ENCODE measurements at places on chromosomes 2 and 18.

DNA sequence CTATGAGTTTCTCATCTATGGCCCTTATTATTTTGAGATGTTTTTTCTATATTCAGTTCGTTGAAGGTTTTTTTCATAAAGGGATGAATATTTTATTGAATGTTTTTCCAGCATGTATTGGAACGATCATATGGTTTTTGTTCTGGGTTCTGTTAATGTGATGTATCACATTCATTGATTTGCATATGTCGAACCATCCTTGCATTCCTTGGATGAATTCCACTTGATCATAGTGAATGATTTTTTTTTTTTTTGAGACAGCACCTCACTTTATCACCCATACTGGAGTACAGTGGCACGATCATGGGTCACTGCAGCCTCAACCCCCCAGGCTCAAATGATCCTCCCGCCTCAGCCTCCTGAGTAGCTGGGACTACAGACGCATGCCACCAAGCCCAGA lies 5.5 kb upstream of the NEMP2 start:
- DNase-seq = no peak

- no peak for DNase-seq
Observed at GRCh38 chr2:223998948-223999347, 40.1 kb downstream of the SERPINE2 start.

- no peak for DNase-seq
Observed at GRCh38 chr2:33377048-33377447, 99.4 kb upstream of the RASGRP3 start.

DNA sequence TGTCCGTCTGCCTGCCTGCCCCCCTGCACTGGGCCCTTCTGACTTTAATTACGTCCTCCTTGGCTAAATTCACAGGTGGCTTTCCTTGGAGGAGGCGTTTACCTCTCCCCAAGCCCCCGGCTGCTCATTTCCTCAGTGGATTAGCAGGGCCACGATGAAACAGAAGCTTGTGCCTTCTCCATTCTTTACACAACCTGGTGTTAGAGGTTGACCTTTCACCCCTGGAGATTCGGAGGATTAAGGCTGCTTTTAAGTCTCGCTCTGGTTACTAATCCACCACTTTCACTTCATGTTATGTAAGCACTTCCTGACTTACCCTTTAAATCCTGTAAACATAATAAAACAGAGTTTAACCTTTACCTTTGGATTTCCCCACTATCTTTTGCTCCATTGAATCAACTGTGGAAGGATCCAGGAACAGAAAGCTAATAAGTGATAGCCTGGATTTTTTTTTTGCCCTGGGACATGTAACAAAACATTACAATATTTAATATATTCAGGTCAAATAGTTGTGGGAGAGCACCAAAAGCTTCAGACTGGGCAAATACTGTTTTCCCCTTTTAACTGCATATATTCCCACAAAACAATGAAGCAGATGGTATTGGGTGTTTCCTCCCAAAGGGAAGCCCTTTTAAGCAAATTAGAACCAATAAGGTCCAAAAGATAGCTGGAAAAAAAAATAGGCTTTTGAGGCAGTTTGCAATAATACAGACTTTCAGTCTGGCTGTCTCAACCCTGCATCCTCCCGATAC lies 370.2 kb downstream of the EN1 start:
- no peak for DNase-seq

DNA sequence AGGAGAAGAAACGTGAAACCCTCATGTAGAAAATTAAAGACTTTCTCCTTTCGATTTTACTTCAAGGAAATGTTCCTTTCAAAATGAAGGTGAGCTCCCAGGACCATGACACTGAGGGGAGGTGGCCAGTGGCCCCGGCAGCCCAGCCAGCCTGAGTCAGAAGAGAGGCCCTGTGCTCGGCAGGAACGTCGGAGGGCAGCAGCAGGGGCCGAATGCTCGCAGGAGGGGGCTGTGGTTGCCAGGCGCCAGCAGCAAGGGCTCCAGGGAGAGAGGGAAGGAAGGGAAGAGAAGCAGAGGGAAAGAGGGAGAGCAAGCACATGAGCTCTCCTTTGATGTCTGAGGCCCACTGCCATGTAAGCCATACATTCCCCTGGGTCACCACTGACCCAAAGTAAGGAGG lies 73.3 kb upstream of the ACKR3 start:
- DNase-seq = no peak

- DNase-seq = peak; percentile 38
Observed at GRCh38 chr2:230225486-230225885, at the start of gene SP140. Gene SP140 (plus strand): TSS chr2:230225736. CDS start chr2:230225845, 109 bp downstream.

DNA sequence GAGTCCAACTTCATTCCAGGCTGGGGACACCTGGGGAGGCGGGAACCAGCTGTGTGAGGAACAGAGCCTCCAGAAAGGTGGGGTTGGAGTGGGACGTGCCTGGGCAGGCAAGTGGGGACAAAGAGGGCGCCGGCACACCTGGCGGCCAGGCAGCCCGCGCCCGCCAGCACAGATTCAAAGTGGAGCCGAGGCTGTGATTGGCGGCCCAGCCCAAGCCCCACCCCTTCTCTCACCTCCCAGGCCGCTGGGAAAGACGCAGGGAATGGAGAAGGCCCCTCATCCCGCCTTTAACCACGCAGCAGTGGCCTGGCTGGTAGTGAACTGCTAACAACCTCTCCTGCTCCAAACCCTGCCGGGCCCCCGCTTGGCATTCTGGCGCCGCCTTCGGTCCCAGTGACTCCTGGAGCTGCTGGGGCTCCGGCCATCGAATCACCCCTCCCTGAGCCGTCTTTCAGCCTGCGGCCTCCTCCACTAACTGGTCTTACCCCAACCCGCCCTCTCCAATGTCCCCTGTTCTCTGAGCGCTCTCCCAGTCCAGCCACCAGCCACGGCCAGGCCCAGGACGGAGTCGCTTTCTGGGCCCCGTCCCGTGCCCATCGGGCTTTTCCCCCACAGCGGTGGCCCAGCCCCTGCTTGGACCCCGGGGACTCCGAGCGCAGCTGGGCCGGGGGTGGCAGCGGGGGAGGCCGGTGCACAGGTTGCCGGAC lies 27.9 kb upstream of the PTMA start:
- DNase-seq = no peak

- peak; percentile 72 for DNase-seq
Observed at GRCh38 chr2:168247341-168248261, at the start of gene STK39. Gene STK39 (minus strand): TSS chr2:168247595. CDS start chr2:168247435, 160 bp downstream.

- DNase-seq = no peak
Observed at GRCh38 chr2:43083710-43084698, 142.4 kb downstream of the ZFP36L2 start.

- DNase-seq = no peak
Observed at GRCh38 chr2:172455121-172455515, 27.7 kb downstream of the ITGA6 start.

- DNase-seq = no peak
Observed at GRCh38 chr2:158315803-158316414, 140.6 kb downstream of the CCDC148 start.

DNA sequence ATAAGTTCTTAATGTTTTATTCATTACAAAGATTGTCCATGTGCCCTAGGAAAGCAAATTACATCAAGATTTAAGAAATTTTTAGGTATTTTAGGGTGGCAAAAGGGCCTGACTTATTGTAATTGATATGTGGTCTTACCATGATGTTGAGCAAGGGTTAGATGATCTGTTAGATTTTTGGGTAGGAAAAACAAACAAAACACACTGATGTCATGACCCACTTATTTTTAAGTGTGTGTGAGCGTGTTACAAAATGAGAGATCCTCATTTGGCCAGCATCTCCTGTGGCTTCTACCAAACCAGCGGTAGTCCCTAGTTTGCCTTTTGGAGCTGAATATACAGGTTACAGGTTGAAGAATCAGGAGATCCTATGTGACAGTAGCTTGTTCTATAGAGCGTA lies 89.8 kb upstream of the ITGB6 start:
- DNase-seq = no peak

DNA sequence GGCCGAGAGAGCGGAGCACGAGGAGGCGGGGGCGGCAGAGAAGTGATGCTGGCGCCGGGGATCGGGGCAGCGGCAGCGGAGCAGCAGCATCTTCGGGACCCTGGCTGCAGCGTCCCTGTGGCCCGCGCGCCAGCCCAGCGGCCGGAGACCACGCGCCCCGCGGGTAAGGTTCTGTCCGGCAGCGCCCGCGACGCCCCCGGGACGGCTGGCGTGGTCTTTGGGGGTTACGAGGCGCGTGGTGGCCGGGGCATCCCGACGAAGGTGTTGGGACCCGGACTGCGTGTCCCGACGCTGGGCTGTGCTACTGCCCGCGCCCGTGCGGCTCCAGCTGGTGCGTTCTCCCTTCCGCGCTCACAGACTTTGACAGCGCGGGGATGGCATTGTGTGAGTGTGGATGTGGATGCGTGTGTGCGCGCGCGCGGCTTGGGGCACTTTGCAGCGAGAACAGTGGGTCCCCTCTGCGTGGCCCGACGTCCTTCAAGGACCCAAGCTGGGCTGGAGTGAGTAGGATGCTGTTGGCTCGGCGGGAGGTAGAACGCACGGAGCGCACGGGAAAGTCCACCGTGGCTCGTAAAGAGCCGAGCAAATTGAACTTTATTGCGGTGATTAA lies 405.0 kb downstream of the XIRP2 start:
- no peak for DNase-seq

DNA sequence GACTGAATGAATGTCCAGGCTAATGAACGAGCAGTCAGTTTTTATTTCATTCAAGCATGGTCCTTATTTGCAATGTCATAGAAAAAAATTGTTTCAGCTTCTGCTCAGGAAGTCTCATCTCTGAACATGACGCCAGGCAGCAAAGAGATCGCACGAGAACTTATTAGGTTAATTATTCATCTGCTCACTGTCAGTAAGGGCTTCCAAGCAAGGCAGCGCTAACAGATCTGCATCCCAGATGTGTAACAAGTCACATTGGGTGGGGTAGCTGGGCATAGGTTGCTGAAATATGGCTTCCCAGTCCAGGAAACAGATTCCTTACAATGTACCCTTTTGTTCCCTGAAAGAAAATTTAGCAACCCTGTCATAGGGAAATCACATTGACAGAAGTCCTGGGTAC lies 63.5 kb downstream of the ANKRD44 start:
- no peak for DNase-seq

- no peak for DNase-seq
Observed at GRCh38 chr2:189502714-189503113, 61.4 kb downstream of the WDR75 start.

DNA sequence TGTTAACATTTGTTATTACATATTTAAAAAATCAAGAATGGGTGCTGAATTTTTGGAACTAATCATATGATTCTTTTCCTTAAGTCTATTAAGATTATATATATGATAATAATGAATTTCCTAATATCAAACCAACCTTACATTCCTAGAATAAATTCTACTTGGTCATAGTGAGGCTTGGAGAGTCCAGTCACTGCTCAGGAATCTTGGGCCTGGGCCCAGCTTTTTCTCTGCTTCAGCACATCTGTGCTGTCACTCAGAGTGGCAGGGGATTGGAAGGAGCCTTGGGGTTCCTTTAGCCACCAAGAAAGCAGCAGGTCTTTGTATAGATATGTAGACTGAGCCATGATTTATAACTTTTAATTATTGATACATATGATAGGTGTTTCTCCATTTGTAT lies 19.9 kb upstream of the ZAP70 start:
- no peak for DNase-seq

- no peak for DNase-seq
Observed at GRCh38 chr2:237983922-237984321, 17.1 kb downstream of the UBE2F start.

GRCh38 chr2:9273486-9274130 lies 67.0 kb downstream of the ASAP2 start:
- DNase-seq = no peak

DNA sequence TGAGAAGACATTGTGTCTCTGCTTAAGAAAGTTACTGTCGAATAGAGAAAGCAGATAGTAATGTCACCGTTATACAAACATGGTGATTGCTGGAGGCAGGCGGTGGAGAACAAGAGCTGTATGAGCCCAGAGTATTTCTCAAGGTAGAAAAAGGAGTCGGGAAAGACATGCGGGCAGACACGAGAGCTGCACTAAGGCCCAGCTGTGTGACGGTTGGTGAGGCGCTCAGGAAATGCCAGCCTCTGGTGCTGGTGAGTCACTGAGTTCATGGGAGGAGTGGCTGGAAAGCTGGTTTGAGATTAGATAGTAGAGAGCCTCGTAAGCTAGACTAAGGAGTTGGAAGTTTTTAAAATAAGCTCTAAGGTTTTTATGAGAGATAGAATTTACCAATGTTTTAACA lies 390.9 kb upstream of the TRIB2 start:
- no peak for DNase-seq

DNA sequence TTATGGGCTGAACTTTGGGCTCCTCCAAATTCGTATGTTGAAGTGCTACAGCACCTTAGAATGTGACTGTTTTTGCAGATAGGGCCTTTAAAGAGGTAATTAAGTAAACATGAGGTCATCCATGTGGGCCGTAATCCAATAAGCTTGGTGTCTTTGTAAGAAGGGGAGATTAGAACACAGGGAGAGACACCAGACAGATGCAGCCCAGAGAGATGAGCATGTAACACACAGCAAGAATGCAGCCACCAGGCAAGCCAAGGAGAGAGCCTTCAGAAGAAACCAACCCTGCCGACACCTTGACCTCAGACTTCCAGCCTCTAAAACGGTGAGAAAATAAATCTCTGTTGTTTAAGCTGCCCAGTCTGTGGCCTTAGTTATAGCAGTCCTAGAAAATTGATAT lies 74.3 kb downstream of the HRH4 start:
- DNase-seq = no peak

DNA sequence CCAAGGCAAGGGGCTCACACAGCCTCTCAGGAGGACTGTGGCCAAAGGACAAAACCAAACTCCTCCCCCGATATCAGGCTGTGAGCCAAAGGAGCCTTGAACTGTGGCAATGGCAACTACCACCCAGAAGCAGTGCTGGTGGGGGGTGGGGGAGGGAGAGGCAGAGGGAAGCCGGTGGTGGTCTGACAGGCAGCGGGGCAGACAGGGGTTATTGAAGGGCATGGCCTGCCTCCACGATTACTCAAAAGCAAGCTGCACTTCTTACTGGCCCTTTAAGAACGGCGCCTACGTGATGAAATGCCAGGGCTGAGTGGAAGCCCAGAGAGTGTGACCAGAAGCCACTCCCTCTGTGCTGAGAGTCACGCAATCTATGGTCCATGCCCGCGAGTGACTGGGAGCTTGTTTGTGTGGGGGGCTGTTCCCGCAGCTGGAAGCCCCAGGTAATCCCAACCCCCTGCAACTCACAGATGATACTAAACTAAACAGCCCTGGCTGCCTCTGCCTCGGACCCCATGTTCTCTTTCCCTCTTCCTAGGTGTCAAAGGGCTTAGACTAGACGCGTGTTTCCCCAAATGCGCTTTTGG lies 128.2 kb upstream of the CXCR4 start:
- no peak for DNase-seq

GRCh38 chr2:232885264-232885961 lies 15.3 kb downstream of the SNORC start:
- no peak for DNase-seq

DNA sequence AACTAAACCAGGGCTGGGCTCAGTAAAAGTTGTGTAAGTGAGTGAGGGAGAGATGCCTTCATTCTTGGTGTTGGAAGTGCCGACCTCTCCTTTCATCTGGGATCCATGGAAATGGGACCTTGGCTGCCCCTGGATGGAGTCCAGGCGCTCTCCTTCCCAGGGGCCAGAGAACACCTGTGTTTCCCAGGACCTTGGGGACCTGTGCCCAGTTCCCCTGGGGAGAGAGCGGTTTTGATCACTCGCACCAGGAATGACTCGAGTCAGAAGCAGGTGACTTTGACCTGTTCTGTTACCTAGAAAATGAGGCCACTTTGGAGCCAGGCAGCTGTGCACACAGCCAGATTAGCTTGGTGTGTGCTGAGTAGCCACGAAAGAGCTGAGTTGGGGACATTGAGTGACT lies 97.3 kb downstream of the SH3BP4 start:
- no peak for DNase-seq

Data from GM19239 (cell line).